Caco-2 (cell line): ENCODE measurements at places on chromosomes 2 and 18. TPM values are rescaled to one million over a fixed set of nuclear protein-coding genes. Genes with fewer than 3 reads are reported as not detected.

CXCR1 gene
- not detected in 2 replicates for total RNA-seq

ALPP gene
- 4.9 and 5.8 TPM in 2 replicates for total RNA-seq

PLGLB2 gene
- 0.77 and 1.1 TPM in 2 replicates for total RNA-seq

KLHL41 gene
- 0.21 TPM in 1 of 2 replicates, not detected in the other for total RNA-seq

CERS6 gene
- 32.7 and 35.5 TPM in 2 replicates for total RNA-seq

UGT1A10 gene
- total RNA-seq, result 0.77 and 1.0 TPM in 2 replicates

DNA sequence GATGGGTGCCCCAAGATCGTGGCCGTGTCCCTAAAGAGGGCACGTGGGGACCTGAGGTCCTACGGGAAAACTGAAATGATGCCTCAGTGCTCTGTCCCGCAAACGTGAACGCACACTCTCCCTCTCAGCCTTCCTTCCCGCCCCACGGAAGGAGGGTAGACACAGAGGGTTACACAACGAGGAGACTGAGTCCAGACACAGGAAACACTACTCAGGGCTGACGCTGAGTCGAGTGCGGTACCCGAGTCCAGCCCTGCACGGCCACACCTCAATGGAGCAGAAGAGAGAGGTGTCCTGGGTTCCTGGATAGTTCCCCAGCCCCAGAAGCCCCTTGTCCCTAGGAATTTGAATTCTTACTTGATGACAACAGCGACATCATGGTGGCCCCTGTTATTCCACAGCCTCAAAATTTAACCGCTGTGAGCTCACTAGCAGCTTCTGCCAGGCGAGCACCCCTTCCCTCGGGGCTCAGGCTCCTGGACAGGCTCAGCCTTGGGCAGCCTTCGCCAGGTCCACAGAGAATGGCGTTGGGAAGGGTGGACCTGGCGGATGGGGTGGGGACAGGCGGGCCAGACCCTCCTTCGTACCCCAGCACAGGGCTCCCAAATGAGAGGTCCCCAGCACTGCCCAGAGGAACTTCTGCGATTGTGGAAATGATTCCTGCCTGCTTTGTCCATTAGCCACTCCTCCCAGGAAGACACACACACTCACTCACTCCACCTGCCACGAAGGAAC is 980 bp upstream of the RNPEPL1 start:
- peak; percentile 26 for DNase-seq

GRCh38 chr2:41038408-41038807 is 586.5 kb upstream of the SLC8A1 start:
- DNase-seq, result peak; percentile 18

- peak; percentile 27 for DNase-seq
These were observed 24.8 kb downstream of the DSG4 start for GRCh38 chr18:31401156-31402025.

DNA sequence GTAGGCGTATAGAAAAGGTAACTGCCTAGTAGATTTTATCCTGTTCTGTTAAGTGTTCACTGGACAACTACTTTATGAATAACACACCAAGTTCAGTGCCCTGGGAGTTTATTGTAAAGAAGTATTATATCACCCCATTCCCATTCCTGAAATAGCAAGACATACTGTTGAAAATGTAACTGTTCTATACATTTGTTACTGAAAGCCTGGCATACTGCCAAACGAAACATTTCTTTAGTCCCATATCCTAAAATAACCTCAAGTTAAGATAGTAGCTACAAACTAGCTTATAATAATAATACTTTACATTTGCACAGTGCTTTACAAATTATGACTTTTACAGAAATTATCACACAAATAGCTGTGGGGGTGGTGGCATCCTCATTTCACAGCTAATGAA is 25.1 kb downstream of the SPDYA start:
- DNase-seq, result no peak

- DNase-seq, result no peak
These were observed 474.2 kb upstream of the MYT1L start for GRCh38 chr2:2805263-2805662.

- no peak for DNase-seq
These were observed 800 bp downstream of the IL1RL2 start for GRCh38 chr2:102187496-102188150.

- DNase-seq, result no peak
These were observed 424.4 kb upstream of the NETO1 start for GRCh38 chr18:73292156-73292555.

DNA sequence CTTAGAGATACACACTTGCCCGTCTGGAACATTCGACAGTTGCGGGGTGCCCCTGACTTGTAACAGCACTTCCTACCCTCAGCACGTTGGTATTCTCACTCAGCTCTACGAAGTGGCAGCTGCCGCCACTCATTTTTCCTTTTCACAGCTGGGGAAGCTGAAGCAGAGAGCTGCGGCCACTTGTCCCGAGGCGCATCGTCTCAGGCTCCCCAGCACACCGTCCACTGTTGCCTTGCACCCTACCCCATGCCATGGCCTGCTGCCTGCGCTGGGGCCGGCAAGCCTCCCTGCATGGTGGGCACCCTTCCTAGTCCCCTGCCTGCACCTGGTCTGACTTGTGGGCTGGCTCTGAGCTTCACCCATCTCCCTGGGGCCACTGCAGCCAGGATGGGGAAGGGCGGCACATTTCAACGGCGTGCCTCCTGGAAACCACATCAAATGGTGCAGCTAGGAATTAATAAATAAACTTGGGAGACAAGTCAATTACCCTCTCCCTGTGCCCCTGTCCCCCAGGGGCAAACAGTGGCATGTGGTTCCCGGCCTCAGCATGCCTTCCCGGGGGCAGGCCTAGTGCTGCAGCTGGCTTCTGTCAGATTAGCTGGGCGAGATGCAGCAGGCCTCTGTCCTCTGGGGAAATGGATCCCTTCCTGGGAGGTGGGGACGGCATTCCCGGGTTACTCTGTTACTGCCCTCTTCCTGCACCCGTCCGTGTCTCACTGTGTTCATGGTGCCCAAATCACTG is 64.7 kb upstream of the HAAO start:
- no peak for DNase-seq

- DNase-seq, result no peak
These were observed 291.3 kb upstream of the TANK start for GRCh38 chr2:160868891-160869290.

- no peak for DNase-seq
These were observed 109.6 kb upstream of the CYRIA start for GRCh38 chr2:16774980-16775898.

DNA sequence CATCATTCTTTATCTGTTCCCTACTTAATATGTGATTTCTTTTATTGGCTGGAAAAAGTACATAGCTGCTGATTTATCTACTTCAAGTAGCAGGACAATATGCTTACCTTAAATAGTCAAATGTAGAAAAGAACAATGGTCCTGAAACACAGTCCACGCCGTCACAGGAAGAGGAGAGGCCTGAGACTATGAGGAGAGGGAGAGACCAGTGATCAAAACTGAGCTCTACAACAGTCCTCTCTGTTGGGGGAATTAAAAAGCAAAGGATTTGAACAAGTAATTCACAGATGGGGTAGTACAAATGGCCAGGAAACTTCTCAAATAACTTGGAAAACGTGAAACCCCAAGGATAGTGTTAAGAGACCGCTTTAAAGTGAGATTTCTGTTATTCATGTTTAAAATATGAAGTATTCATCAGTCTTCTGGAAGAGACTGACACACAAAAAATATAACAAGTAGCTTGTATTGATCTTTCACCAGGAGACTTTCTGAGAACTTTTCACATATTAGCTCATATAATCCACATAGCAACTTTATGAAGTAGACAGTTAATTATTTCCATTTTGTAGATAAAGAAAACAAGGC is 20.2 kb downstream of the SCYGR8 start:
- no peak for DNase-seq

DNA sequence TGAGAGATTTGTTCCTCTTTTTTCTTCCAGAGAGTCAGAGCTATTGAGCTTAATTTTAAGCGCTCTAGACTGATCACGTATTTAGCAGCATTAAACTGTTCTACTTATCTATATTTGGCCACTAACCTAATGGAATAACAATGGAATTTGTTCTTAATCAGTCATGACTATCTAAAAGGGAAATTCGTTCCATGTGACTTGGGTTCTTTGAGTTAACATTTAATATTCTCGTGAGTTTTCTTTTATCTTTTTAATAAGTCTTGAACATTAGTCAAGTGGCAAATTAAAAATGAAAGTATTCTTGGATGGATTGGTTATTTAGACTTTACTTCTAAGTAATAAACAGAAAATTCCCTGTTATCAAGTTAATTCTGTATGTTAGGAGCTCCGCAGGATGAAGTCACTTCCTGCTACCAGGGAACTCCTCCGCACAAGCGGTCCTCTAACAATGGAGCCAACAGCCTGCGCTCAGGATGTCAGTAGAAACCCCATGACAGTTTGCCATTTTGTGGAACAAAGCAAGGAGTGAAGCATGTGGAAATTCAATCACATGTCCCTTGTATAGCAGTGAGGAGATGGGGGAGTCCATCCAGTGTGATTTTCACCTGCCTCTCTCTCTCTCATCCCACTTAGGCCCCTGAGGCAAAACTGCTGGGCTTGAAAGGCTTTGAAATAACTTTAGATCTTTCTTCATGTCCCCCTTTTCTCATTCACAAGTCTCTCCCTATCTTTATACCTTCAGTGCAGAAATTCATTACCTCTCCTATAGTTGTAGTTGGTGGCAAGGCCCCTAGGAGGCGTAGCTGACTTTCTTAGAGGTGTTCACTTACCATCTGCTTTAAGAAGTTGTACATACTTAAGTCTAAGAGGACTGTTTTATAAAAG is 138.1 kb downstream of the WDR7 start:
- DNase-seq, result no peak

DNA sequence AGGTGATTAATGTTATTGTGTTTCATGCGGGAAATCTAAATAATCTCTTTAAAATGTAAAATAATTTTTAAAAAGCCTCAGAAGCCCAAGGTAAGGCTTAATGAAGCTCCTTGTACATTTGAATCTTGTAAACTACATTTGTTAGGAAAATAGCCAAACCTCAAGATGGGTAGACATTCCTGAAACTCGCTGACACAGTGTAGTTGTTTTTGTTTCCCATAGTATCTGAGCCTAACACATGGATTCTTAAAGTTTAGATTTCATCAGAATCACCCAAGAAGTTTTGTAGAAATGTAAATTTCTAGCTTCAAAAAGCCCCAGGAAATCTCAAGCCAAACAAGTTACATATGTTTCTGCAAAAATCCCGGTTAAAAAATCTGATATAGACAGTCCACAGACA is 1221.1 kb upstream of the ACVR2A start:
- no peak for DNase-seq

DNA sequence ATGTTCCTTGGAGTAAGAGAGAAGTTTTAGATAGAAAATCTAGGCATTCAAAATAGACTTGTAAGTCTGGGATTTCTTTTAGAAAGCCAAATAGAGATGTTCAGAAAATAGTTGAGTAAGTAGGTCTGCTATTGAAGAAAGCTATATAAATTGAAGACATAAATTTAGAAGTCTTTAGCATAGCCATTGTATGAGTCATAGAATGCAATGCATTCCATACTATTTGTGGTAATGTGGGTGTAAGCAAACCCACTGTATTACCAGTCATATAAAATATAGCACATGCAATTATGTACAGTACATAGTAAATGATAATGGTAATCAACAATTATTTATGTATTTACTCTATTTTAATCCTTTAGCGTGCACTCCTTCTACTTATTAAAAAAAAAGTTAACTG is 14.1 kb downstream of the MC4R start:
- DNase-seq, result no peak

GRCh38 chr18:76476665-76477561 is 18.1 kb downstream of the ZNF516 start:
- peak; percentile 23 for DNase-seq
